ENCODE measurements at places on chromosomes 7 and 10. TPM values are rescaled to one million over a fixed set of nuclear protein-coding genes. Genes with fewer than 3 reads are reported as not detected.

DNA sequence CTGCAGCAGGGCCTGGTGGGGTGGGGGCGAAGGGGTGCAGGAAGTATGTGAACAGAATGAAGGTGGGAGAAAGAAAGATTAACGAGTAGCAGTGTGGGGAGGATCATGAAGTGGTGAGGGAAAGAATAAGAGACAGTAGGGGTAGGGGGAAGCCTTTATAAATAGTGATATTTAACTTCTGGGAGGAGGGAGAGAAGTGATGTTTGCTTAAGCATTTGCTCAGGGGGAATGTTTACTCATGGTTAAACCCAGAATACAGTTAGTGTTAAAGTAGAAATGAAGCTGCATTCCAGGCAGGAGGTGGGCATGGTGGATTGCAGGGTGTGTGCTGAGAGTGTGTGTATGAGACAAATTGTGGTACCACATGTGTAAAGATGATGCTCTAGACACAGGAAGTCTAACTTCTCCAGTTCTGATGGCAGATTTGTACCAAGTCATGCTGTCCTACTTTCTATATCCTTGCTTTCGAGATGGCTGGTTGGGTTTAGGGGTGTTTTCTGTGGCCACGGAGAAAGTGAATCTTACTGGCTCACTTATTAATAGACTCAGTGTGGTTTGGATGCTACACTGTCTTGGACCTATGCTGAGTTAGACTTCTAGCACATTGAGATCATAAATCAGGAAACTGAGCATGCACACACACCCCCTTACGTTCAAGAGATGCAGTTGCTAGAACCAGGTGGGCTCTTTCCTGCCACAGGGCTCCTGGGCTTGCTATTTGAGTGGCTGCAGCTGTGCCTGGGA is 10.6 kb upstream of the DNMBP start:
- no peak overlapping the region for H3K4me3 ChIP-seq
- H3K27me3 ChIP-seq: no peaks in the 10 kb centered on the region
- no peaks in the 10 kb centered on the region for H3K4me1 ChIP-seq
- no peaks in the 10 kb centered on the region for H3K36me3 ChIP-seq

DNA sequence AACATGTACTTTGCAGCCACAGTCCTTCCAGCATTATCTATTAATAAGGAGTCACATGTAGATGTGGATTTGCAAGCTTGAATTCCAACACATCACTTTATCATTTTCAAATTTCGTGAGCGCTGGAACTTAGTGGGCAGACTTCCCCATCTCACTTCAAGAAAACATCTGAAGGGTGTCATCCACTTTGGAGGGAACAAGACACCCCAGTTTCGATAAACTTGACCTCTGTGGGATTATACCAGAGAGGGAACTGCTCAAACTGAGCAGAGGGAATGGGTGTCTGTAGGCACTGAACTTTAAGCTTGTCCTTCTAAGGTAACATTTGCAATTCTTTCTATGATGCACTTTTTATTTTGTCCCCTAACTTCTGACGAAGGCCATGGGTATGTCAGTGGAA is 27.5 kb downstream of the ADRB1 start:
- no peaks in the 10 kb centered on the region for H3K4me1 ChIP-seq
- H3K27me3 ChIP-seq: no peaks in the 10 kb centered on the region
- H3K4me3 ChIP-seq: no peak overlapping the region
- no peak for DNase-seq
- no peak overlapping the region for H3K27ac ChIP-seq
- no peaks in the 10 kb centered on the region for H3K36me3 ChIP-seq

GRCh38 chr10:74018241-74018640 is 20.3 kb downstream of the VCL start:
- DNase-seq: no peak
- no peak overlapping the region for H3K4me3 ChIP-seq
- peaks cover 3% of the 10 kb centered on the region for H3K36me3 ChIP-seq
- peaks cover 3% of the 10 kb centered on the region for H3K4me1 ChIP-seq

- H3K4me1 ChIP-seq: no peaks in the 10 kb centered on the region
- DNase-seq: no peak
- peaks cover 25% of the 10 kb centered on the region for H3K36me3 ChIP-seq
- H3K27me3 ChIP-seq: no peaks in the 10 kb centered on the region
- H3K27ac ChIP-seq: no peak overlapping the region
- H3K4me3 ChIP-seq: no peak overlapping the region
Observed at GRCh38 chr7:140676306-140676705, 3.6 kb downstream of the ADCK2 start.

DNA sequence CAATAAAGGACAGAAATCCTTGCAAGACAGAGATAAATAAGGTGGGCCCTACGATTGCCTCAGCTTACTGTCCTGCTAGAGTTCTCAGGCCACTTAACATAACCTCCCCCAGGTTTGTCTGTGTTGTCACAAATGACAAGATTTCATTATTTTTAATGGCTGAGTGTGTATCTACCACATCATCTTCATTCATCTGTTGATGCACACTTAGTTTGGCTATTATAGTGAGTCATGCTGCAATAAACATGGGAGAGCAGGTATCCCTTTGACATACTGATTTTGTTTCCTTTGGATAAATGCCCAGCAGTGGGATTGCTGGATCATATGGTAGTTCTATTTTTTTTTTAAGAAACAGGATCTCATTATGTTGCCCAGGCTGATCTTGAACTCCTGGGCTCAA is 60.6 kb downstream of the PRTFDC1 start:
- H3K36me3 ChIP-seq: no peaks in the 10 kb centered on the region
- H3K4me1 ChIP-seq: no peaks in the 10 kb centered on the region
- no peak overlapping the region for H3K4me3 ChIP-seq
- H3K27ac ChIP-seq: no peak overlapping the region
- no peaks in the 10 kb centered on the region for H3K27me3 ChIP-seq

GRCh38 chr7:75813781-75814236 is at the start of gene CCL24:
TSS of gene CCL24 (minus strand) at chr7:75813806. CDS start at chr7:75813715, 91 bp downstream.
- H3K4me3 ChIP-seq: no peak within 1 kb of the TSS
- no peaks in the 10 kb centered on the region for H3K4me1 ChIP-seq
- H3K27me3 ChIP-seq: no peaks in the 10 kb centered on the region

GRCh38 chr7:152751449-152752141 is 8.0 kb upstream of the ACTR3B start:
- H3K4me3 ChIP-seq: no peak overlapping the region
- H3K36me3 ChIP-seq: no peaks in the 10 kb centered on the region
- H3K27ac ChIP-seq: no peak overlapping the region
- no peaks in the 10 kb centered on the region for H3K27me3 ChIP-seq
- H3K4me1 ChIP-seq: no peaks in the 10 kb centered on the region
- DNase-seq: no peak

DNA sequence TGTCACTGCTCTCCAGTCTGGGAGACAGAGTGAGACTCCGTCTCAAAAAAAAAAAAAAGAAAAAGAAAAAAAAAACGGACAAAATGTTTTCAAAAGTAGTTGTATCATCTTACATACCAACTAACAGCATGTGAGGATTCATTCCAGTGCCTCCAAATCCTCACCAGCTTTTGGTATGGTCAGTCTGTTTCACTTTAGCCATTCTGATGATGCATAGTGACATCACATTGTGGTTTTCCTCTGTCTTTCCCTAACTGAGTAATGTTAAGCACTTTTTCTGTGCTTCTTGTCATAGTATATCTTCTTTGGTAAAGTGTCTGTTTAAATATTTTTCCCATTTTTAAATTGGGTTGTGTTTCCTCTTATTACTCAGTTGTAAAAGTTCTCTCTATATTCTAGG is 251.4 kb upstream of the CTBP2 start:
- no peak overlapping the region for H3K27ac ChIP-seq
- no peaks in the 10 kb centered on the region for H3K36me3 ChIP-seq
- H3K27me3 ChIP-seq: no peaks in the 10 kb centered on the region
- H3K4me3 ChIP-seq: no peak overlapping the region

GRCh38 chr7:70923181-70923845 is 208.6 kb upstream of the GALNT17 start:
- no peak for DNase-seq
- H3K36me3 ChIP-seq: no peaks in the 10 kb centered on the region
- H3K4me1 ChIP-seq: no peaks in the 10 kb centered on the region
- no peak overlapping the region for H3K4me3 ChIP-seq
- no peak overlapping the region for H3K27ac ChIP-seq
- H3K27me3 ChIP-seq: no peaks in the 10 kb centered on the region

DNA sequence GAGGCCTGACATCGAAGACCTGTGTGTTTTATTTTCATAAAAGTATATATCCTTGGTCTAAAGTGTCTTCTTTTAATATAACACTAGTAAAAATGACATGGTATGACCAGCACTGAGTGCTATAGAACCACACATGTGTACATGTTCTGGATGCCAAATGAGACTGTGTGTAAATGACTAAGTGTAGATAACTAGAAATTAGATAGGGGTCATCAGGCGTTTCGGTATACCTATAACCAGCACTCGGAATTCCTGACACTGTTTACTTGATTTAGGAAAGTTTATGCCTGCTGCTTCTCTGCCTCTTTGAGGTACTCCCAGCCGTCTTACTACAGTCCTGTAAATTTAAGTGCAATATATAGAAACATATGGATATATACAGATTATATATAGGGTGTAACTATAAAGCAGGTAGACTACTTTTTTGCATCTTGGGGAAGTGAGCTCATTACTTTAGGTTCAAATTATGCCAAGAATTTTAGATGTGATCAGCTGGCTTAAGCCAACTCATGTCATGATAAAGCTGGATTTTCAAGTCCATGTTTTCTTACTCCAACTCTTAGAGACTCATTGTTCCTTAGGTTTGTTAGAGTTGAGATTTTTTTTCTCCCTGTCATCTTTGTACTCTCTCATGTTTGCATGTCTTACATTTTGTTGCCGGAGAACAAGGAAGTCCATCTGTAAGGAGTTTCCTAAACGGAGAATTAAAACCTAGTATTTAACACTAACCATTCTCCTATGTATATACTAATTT is 62.9 kb downstream of the KLHDC10 start:
- H3K36me3 ChIP-seq: peaks cover 37% of the 10 kb centered on the region
- H3K4me1 ChIP-seq: no peaks in the 10 kb centered on the region
- DNase-seq: no peak

Gene TMEM139
- total RNA-seq: 11.5 TPM

Gene CLRN3
- total RNA-seq: not detected

Gene TMEM270
- not detected for total RNA-seq

Gene C10orf71
- not detected for total RNA-seq

Gene TFR2
- not detected for total RNA-seq

Gene IFIT2
- 0.85 TPM for total RNA-seq

Gene TAS2R3
- 6.6 TPM for total RNA-seq

Gene FBH1
- total RNA-seq: 43.0 TPM

Gene PON1
- total RNA-seq: not detected

Measured in ascending aorta (tissue), 2 donors.